ENCODE measurements at places on chromosomes 5 and 9.

- DNase-seq: no peak
Observed at GRCh38 chr5:5287419-5287818, 135.1 kb upstream of the ICE1 start.

DNA sequence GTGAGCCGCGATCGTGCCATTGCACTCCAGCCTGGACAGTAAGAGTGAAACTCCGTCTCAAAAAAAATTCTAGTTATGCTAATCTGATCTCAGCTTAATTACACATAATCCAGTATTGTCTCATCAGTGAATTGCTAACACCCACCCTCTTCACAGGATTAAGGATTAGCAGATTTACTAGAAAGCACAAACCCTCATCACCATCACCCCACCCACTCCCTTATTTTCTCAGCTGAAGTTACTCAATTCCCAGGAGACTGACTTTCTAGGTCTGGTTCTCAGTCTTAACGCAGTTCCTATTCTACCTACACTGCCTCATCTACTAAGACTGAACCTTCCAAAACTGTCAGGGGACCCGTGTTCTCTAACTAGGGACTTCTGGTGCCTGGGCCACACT is 9.0 kb downstream of the TOR1B start:
- DNase-seq: no peak

GRCh38 chr9:77957652-77958051 is 74.0 kb downstream of the GNAQ start:
- DNase-seq: no peak

GRCh38 chr5:114928644-114929462 is 240.9 kb downstream of the TRIM36 start:
- DNase-seq: no peak

- DNase-seq: no peak
Observed at GRCh38 chr9:27160636-27161035, 51.6 kb downstream of the TEK start.

DNA sequence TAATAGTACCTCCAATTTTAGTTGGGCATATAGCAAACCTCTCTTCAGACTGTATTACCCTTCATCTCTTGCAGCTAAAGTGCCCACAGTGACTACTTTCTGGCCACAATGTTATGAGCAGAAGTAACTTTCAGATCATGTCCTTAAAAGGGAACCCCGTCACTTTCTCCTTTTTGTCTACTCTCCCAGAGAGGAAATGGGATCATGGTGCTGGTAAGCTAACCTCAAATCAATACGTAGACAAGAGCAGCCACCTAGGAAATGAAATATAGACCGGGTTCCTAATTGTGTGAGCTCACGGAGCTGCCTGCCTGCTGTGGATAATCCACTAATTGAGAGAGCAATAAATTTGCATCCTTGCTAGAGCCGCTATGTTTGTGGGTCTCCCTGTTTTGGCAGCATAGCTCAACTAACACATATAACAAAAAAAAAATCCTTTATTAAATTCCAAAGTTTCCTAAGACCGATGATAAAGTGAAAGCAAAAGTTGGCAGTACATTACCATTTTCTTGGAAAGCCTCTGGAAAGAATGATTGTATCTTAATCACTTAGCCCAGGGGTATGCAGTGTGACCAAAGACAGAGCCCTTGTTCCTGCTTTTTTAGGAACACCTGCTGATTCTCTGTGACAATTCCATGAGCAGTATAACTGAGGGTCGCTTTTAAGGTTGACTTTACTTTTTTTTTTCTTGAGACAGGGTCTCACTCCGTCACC is 5.6 kb upstream of the IL7R start:
- no peak for DNase-seq

GRCh38 chr5:97936231-97936630 is 753.2 kb upstream of the RIOK2 start:
- DNase-seq: no peak

All from progenitor cell of endocrine pancreas (in vitro differentiated cells).